ENCODE measurements at places on chromosomes 13 and 19.

DNA sequence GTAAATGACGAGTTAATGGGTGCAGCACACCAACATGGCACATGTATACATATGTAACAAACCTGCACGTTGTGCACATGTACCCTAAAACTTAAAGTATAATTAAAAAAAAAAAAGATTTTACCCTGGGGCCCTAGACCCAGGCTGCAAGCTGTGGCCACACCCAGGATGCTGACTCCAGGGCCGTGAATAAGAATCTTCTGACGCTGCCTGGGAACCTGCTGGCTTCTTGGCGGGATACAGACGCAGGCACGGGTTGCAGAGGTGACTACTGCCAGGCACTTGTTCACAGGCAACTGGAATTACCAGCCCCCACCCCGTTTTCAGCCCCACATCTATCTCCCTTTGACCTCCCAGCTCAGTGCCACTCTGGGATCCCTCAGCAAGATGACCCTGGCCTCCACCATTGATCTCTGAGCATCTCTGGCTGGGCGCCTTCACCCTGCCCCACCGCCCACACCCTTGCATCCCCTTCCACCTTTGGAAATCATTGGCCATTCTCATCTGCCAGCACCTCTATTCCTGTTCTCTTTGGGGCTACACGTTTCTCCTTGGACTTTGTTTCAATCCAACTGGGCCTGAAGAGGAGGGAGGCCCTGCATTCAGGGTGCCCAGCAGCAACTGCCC is 21.1 kb upstream of the CFAP97D2 start:
- no peak for DNase-seq

- DNase-seq, result no peak
These were observed 68.1 kb upstream of the HTR2A start for GRCh38 chr13:46964789-46965527.

GRCh38 chr13:97853550-97853949 is 99.9 kb upstream of the IPO5 start:
- no peak for DNase-seq

DNA sequence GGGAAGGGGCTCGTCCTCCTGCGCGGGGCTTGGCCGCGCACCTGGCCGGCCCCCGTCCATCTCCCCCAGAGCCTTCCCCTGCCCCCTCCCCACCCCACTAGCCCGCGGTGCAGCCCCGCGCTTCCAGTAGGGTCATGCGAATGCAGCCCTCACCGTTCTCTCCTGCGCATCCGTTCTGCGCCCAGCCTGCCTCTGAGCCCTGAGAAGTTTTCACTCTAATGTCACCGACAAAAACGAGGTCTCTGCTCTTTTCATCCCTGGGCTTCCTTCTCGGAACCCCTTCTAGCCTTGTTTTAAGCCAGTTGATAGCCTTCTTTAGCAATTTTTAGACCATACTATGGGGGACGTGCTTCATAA is 97.4 kb downstream of the ATP8A2 start:
- DNase-seq, result no peak

- peak; percentile 62 for DNase-seq
These were observed at the start of gene TLE5 for GRCh38 chr19:3062165-3063105. Gene TLE5 (minus strand): TSS chr19:3062495. CDS start chr19:3062200, 295 bp downstream.

DNA sequence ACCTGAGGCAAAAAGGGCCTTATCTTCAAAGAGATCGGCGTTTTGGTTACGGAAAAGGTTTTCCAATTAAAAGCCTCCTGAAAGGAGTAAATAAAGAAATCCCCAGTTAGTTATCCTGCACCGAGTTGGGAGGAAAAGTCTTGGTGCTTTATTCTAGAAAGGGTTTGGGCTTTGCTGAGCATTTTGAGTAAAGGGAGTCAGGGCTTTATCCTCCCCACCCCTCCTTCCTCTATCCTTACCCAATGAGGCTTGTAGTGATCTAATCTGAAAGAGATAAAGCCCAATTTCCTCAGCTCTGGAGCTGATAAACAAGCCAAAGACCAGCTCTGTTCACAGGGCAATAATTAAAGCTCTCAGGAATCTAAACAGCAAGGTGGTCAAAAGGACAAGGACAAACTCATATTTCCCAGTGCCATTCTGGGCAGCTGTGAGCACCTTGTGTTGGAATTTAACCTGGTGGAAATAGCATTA is 188.9 kb upstream of the TSC22D1 start:
- no peak for DNase-seq

DNA sequence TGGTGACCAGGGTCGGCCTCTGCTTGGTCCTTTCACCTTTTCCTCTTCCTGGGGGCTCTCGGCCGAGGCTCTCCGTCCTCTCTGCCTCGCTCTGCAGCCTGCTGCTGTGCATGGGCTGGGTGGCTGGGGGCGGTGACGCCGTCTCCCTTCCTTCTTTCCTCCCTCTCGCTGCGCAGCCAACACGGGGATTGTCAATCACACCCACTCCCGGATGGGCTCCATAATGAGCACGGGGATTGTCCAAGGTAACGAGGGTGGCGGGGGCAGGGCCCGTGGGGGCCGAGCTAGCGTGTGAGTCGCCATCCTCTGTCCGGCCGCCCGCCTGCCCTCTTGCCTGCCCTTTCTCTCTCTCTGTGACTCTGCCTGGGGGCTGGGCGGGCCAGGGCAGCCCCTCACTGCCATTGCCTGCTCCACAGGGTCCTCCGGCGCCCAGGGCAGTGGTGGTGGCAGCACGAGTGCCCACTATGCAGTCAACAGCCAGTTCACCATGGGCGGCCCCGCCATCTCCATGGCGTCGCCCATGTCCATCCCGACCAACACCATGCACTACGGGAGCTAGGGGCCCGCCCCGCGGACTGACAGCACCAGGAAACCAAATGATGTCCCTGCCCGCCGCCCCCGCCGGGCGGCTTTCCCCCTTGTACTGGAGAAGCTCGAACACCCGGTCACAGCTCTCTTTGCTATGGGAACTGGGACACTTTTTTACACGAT is 7.1 kb downstream of the YIPF2 start:
- no peak for DNase-seq

- no peak for DNase-seq
These were observed 36.9 kb downstream of the KCNC3 start for GRCh38 chr19:50292216-50292827.

DNA sequence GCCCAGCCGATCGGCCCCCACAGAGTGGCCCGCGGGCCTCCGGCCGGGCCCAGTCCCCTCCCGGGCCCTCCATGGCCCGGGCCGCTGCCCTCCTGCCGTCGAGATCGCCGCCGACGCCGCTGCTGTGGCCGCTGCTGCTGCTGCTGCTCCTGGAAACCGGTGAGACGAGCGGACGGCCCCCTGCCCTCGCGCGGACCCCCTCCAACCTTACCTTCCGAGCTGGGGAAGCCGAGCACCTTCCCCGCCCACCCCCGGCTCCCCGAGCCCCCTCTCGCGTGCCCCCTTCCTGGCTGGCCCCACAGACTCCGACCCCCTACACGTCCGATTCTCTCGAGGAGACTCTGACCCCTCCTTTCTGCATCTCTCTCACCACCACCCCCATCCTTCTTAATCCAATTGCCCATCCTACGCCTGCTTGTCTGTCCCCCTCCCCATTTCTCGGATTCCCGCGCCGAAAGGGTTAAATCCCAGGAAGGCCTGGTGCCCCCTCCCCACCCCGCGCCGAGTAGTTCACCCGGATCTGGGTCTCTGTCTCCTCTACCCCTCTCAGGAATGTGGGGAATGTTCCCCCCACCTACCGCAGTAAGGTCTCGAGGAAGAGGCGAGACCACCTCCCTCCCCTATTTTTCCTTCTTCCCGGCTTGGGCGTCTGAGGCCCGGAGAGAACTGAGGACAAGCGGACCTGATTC is 502 bp downstream of the NECTIN2 start:
- DNase-seq, result peak; percentile 5

GRCh38 chr13:112456138-112457056 is 80.2 kb downstream of the SPACA7 start:
- DNase-seq, result no peak

DNA sequence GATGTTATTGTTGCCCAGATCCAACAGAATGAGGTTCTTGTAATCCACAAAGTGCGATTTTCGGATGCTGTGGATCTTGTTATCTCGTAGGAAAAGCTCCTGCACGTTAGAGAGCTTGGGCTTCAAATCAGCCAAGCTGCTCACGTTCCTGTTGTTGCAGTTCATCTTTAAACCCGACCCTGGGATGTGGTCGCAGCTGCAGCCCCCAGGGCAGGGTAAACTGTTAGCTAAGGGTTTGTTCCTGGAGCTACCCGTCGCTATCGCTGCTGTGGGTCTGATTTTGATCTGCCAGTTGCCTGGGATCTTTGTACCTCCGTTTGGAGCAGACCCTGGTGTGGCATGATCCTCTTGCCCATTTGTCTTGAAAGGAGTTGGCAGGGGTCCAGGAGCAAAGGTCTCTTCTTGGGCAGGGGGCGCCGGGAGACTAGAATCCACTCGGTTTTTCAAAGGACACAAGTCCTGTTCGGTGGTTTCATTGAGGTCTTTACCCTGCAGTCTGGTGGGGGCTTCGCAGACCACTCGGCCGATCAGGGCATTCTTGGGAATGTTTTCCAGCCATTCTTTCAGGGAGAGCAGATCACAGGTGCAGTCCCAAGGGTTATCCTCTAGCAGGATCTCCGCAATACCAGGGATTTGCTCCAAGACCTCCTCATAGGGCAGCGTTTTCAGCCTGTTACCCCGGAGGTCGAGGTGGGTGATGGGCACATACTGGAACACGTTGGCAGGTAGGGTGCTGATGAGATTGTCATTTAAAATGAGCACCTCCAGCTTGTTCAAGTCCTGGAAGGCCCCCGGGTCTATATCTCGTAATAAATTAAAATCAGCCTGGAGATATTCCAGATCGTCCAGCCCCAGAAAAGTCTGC is 1.8 kb downstream of the SLITRK1 start:
- no peak for DNase-seq

DNA sequence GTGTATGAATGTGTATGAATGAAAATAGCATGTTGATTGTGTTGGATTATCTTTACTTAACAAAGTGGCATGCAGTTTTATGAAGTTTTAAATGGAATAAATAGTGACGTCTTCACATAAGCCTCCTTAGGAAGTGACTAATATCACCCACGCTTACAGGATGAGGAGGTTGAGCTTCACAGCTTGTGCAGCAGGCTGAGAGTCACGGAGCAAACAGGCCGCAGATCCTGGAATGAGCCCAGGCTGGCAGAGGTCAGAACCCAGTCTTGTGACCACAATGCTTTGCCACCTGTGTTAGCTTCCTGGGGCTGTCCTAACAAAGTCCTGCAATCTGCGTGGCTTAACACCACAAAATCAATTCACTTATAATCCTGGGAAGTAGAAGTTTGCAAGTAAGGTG is 20.8 kb downstream of the LAIR2 start:
- no peak for DNase-seq

- DNase-seq, result peak; percentile 36
These were observed 67.3 kb downstream of the TRPM4 start for GRCh38 chr19:49224879-49225278.

GRCh38 chr13:66681403-66681802 is 548.7 kb downstream of the PCDH9 start:
- no peak for DNase-seq

- no peak for DNase-seq
These were observed 113.7 kb upstream of the ZNF507 start for GRCh38 chr19:32231691-32232090.

DNA sequence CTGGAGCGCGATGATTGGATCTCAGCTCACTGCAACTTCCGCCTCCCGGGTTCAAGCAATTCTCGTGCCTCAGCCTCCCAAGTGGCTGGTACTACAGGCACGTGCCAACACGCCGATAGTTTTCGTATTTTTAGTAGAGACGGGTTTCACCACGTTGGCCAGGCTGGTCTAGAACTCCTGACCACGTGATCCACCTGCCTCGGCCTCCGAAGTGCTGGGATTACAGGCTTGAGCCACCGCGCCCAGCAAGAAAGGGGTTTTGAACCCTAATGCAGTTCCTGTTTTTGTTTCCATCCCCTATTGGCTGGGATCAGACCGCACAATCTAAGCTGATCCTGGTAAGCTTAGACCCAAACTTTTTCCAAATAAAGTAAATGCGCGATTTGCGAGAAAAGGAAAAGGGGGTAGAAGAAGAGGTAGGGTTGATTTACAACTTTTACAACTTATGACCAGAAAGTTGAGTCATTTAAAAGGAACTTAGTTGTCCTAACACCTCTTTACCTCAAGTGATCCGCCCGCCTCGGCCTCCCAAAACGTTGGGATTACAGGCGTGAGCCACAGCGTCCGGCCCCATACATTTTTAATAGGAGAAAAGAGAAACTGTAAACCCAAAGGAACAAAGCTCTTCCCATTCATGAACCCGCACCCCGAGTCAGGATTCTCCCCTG is 764 bp downstream of the ZNF626 start:
- DNase-seq, result no peak

DNA sequence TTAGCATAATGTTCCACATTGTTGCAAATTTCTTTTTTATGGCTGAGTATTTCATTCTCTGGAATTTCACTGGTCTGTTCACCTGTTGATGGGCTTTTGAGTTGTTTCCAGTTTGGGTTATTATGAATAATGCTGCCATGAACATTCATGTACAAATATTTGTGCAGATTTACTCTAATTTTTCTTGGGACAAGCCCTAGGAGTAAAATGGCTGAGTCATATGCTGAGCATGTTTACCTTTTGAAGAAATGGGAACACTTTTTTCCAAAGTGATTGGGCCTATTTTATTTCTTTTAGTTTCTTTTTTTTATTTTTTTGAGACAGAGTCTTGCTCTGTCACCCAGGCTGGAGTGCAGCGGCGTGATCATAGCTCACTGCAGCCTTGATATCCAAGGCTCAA is 4.7 kb upstream of the FBL start:
- no peak for DNase-seq

GRCh38 chr13:102682727-102683126 is 12.1 kb downstream of the METTL21C start:
- DNase-seq, result no peak

GRCh38 chr19:20252613-20253012 is 85.6 kb downstream of the ZNF486 start:
- DNase-seq, result no peak

- no peak for DNase-seq
These were observed 754 bp upstream of the CHERP start for GRCh38 chr19:16542910-16543472.

- peak; percentile 10 for DNase-seq
These were observed 314.9 kb upstream of the SLITRK5 start for GRCh38 chr13:87356314-87356713.

GRCh38 chr19:38213911-38214625 is 10.0 kb downstream of the DPF1 start:
- DNase-seq, result no peak

- no peak for DNase-seq
These were observed 21.5 kb upstream of the ADGRE1 start for GRCh38 chr19:6865849-6866248.

All from COR-L47 (cell line).